Stimulated activated CD8-positive, alpha-beta memory T cell treated with anti-CD3 and anti-CD28 coated beads, Interleukin-4, amount 100 ng/mL, for 24 hours (primary cell): ENCODE measurements at places on chromosomes 5 and 9.

GRCh38 chr9:125460346-125460745, 198.7 kb downstream of the GAPVD1 start:
- no peak for DNase-seq

GRCh38 chr5:59300930-59301329, 592.6 kb downstream of the PDE4D start:
- DNase-seq, result no peak

DNA sequence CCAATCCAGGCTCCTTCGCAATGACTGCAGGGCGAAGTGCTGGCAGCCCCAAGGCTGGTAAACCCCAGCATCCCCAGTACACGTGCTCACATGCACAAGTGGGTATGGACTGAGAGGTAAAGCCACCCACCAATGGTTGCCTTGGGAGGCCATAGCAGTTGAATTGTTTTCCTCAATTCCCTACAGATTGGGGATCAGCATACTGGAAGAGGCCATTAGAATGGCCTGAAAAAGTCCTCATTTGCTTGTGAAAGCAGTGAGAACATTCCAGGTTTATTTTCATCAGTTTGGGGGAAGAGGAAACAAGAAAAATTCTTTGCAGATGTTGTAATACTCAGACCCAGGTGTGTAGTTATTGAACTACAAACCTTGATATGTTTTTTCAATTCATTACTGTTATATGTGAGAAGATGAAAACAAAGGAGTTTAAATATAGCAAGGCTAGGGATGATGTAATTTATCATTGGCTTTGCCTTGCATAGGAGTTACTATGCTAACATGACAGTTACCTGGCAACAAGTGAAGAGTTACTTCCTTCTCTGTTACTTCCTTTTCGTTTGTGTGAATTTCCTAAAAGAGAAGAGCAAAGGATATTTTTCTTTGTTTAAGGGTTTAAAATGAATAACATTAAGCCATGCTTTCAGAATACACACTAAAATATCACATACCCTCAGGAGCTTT, 36.4 kb downstream of the MTMR12 start:
- no peak for DNase-seq

DNA sequence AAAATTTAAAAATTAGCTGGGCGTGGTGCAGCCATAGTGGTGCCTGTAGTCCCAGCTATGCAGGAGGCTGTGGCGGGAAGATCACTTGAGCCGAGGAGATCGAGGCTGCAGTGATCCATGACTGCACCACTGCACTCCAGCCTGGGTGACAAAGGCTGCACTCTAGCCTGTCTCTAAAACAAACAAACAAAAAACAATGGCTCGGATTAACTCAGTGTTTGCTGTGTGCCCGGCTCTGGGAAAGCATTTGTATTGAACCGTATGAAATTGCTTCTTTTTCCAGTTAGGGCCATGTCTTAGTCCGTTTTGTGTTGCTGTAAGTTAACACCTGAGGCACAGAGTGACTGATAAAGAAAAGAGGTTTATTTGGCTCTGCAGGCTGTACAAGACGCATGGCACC, 62.6 kb downstream of the CFAP77 start:
- no peak for DNase-seq

DNA sequence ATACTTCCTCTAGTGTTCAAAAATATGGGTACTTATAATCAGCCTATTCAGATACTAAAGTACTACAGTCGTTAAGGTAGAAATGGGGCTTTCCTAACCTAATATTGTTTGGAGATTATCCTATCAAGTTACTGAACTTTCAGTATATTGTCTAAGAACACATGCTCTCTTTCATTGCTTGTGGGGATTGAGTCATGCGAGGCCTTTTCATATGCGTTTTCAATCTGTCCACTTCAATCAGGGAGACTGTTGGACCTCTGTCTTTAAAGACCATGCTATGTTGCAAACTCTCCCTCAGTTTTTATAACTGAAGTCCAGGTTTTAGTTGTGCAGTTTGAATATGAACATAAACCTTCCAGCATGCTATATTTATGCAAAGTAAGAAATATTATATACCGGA, 15.0 kb downstream of the PRR16 start:
- DNase-seq, result no peak

GRCh38 chr5:141100243-141100805, at the start of gene PCDHB3:
TSS of gene PCDHB3 (plus strand) at chr5:141100473. CDS start at chr5:141100650, 177 bp downstream.
- peak; percentile 14 for DNase-seq

GRCh38 chr5:54323495-54323894, 13.1 kb upstream of the ARL15 start:
- no peak for DNase-seq

- no peak for DNase-seq
These were observed 106.1 kb downstream of the NUDT12 start for GRCh38 chr5:103456476-103456875.

DNA sequence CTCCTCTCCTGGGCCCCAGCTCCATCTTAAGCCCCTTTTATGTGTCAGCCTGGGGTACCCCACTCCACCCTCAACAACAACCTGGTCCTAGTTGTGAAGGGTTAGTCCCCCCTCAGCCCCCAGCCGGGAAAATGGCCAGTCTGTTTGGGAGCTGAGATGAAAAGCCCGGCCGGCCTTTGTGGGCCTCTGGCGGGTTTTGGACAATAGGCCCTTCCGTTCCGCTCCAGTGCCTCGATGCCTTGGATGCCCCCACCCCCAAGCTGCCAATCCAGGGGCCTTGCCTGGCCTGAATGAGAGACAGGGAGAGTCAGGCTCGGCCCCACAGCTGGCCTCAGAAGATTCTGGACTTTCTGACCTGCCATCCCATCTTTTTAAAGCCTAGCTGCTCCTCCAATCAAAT, 9.2 kb downstream of the CNTFR start:
- no peak for DNase-seq

DNA sequence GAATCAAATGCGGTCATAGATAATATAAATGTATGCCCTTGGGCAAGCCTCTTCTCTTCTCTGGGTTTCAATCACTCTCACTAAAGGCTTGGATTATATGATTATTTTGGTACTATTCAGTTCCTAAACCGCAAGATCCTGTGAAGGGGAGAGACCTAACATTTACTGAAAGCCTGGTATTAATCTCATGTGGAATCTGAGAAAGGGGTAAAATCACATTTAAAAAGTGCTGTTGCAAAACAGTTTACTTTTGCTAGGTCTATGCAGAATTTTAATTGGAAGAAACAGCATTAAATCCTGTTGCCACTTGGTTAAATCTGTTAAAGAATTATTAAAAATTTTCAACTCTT, 50.7 kb downstream of the SLC44A1 start:
- DNase-seq, result no peak

DNA sequence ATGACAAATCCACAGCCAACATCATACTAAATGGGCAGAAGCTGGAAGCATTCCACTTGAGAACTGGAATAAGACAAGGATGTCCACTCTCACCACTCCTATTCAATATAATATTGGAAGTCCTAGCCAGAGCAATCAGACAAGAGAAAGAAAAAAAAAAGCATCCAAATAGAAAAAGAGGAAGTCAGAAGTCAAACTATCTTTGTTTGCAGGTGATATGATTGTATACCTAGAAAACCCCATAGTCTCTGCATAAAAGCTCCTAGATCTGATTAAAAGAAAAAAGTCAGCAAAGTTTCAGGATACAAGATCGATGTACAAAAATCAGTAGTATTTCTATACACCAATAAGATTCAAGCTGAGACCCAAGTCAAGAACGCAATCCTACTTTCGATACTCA, 66.1 kb downstream of the OSMR start:
- no peak for DNase-seq

DNA sequence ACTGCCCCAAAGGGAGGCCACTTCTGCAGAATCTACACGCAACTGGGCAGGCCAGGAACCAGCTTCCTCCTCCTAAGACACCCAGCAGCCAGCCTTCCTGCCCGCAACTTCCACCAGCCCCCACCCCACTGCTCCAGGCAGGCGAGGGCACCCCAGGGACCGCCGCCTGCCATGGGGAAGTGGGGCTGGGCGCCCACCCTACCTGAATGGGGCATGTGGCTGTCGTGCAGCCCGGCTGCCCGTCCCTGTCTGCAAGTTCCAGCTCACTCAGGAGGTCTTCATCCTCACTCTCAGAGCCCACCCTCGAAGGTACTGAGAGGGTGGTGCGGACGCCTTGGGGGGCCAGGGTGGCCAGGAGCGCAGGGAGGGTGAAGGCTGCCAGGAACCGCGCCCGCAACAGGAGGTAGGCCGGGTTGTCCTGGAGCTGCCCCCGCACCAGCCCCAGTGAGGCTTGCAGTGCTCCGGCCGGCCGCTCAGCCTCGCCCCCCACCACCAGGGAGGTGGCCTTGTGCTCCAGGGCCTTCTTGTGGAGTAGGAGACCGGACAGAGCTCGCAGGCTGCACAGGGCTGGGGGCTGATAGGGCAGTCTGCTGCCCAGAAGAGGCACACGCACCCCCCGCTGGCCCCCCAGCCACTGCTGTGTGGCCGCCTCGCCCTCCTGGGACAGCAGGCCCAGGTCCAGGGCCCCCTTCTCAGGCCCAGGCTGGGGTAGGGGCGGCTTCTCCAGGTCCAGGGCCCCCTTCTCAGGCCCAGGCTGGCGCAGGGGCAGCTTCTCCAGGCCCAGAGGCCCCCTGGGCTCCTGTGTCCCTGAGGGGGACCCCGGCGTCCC, 4.1 kb upstream of the CARD9 start:
- DNase-seq, result no peak

GRCh38 chr9:108569624-108570023, 286.2 kb downstream of the ACTL7B start:
- DNase-seq, result no peak

DNA sequence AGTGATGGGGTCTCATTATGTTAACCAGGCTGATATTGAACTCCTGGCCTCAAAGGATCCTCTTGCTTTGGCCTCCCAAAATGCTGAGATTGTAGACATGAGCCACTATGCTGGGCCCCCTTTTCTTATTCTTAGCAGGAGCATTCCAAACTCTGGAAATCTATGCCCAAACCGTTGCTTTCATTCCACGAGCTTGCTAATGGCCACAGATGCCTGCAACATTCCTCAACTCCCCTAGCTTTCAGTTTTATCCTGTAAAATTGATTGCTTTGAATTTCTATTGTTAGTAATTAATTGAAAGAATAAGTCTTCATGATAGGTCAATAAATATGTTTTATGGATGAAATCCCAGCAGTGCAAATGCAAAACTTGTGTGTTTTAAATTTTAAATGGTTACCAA, 564.8 kb upstream of the WWC1 start:
- DNase-seq, result no peak

- no peak for DNase-seq
These were observed 24.5 kb upstream of the SEMA4D start for GRCh38 chr9:89522261-89522958.

DNA sequence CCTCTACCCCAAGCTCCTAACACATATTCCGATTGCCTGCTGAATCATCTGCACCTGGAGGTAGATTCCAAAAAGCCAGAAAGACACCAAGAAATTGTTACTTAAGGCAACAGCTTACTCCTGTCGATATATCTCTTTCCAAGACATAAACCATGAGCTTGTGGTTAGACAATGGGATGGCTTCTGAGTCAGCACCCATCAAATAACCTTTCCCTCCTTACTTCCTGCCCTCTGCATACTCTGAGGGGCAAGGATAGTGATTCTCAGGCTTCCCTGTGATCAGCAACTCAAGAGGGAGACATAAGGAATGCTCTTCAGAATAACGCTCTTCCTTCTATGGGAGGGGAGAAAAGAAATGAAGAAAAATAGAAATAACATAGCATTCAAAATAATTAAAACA, 70.9 kb downstream of the TMEM215 start:
- DNase-seq, result no peak

DNA sequence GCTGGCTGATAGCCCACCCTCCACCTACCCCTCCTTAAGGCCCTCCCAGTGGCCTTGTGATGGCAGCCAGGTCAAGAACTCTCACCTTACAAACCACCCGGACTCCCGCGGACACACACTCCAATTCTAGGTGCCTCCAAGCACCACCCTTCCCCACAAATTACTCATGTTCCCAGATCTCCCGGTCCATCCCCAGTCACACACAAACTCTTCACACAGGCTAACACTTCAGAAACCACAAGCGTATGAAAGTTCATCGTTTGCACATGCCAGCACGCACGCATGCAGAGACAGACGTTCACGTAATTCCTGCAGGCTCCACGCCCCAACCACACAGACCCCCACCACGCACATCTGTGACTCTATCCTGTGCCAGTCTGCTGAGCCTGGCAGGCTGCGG, 18.0 kb downstream of the NR5A1 start:
- no peak for DNase-seq

DNA sequence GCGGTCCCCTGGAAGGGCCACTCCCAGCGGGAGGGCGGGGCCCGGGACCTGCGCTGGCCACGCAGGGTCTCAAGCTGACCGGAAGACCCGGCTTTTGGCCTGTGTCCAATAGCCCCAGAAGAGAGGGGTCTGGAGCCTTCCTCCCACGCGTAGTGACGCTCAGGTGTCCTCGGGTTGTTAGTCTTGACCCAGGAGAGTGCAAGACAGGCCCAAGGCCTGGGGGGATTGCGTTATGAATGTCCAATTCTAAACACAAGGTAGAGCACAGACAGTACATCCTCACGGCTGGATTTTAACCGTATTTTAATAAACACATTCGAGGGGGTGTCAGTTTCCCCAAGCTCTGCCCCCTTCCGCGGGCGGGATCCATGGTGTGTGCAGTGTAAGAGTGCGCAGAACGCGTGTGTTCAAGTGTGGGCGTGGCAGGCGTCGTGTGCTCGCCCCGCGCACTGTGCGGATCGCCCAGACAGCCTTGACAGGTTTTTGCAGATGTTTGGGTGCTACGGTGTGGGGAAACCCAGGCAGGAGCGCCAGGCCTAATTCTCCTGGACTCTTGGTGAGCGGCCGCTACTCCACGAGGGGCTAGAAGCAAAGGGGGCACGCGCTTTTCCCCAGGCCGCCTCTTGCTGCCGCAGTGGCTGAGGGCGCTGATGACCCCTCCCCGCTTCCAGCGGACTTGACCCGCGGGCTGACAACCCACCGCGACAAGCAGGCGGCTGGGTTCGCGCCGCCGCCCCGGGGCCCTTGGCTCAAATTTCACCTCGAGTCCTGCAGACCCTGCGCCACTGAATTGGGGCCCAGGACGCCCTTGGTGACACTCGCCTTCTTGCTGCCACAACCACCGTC, 6.1 kb upstream of the DMRT3 start:
- no peak for DNase-seq

DNA sequence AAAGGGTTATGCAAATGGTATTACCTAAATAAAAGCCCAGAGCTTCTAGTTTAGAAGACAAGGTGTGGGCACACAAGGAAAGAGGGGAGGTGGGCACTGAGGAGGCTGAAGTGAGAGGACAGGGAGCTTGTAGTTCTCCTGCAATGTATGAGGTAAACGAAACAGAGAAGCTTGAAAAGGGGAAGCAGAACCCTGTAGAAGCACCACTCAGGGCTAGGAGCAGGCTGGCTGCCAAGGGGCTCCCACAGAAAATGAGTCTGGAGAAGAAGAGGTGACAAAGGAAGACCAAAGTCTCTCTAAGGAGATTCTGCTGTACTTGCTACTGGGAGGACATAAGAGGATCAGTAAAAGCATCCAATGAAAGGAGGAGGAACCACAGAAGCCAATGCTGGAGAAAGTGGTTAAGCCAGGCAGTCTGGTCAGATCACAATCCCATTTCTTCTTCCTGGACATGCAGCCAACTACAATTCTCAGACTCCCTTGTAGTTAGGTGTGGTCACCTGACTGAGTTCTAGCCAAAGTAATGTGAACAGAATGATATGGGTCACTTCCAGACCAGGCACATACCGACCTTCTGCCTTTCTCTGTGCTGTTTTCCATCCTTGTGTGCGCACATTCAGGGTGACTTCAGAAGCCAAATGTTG, 174.5 kb upstream of the MAP3K1 start:
- no peak for DNase-seq
